Fibroblast of skin of back (primary cell): ENCODE measurements at places on chromosomes 7 and 10.

- DNase-seq, result no peak
Observed at GRCh38 chr7:92336662-92337340, 91.0 kb downstream of the ANKIB1 start.

- DNase-seq, result no peak
Observed at GRCh38 chr10:85493703-85494102, 872.9 kb downstream of the GRID1 start.

DNA sequence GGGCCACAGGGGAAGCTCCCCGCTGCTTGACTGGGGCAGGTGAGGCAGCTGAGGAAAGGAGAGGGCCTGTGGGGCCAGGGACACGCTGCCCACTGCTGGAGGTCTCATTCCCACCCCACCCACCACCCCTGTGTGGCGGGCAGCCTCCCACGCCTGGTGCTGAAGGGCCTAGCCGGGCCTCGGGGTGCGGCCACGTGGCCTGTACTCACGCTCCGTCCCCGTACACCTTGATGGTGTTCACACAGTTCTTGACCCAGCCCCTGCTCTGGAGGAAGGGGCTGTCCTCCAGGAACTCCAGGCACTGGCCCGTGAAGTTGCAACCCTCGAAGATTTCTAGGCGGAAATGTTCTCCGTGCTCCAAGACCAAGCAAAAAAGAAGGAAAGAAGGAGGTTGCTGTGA lies 4.0 kb downstream of the CRYGN start:
- no peak for DNase-seq

- peak; percentile 53 for DNase-seq
Observed at GRCh38 chr10:13883636-13884444, 297.1 kb downstream of the PRPF18 start.

- DNase-seq, result peak; percentile 23
Observed at GRCh38 chr7:99021941-99022560, 121.9 kb downstream of the SMURF1 start.

DNA sequence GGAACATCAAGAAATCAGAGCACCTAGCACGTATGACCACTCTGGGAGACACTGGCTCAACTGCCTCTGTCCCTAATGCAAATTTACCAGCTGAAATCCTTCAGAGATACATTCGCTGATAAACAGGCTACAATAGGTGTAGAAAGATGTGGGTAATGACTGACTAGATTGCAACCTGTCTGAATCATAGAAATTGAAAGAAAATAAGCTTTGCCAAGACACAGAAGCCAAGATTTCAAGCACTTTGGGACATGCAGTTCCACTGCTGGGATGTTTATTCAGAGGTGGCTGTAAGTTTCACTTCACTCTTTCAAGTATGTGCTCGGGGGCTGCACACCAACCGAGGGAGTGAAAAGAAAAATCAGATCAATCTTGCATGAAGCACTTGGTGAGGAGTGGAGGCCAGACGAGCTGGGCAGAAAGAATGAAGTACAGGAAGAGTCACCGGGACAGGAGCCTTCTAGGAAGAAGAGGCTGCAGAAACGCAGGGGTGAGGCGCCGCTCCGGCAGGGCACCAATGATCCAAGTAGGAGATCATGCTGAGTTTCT lies 276.7 kb downstream of the PARD3 start:
- DNase-seq, result no peak

DNA sequence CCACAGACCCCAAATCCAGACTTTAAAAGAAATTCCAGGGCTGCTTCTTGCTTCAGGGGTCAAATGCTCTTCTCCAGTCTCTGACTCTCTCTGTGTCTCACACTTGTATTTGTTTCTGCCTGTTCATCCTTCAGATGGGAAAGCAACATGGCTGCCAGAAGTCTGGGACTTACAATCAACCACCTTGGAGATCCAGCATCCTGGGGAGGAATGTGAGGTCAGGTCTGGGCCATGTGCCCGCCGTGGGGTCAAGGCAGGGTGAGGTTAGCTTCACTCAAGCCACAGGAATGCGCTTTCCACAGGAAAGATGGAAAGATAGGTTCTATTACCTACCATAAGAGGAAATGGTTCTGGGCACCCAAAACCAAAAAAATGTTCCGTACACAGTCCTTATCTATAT lies 34.3 kb upstream of the NPVF start:
- DNase-seq, result peak; percentile 20

DNA sequence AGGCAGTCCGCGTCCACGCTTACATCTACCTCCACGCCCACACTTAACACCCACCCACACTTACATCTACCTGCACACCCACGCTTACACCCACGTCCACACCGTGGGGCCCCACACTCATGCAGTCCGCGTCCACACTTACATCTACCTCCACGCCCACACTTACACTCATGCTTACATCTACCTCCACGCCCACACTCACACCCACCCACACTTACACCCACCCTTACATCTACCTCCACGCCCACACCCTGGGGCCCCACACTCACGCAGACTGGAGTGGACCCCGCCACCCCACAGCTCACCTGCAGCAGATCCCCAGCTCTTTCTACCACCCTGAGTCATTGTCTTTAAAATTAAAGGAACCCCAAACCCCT lies 32.4 kb upstream of the PWWP2B start:
- DNase-seq, result no peak

DNA sequence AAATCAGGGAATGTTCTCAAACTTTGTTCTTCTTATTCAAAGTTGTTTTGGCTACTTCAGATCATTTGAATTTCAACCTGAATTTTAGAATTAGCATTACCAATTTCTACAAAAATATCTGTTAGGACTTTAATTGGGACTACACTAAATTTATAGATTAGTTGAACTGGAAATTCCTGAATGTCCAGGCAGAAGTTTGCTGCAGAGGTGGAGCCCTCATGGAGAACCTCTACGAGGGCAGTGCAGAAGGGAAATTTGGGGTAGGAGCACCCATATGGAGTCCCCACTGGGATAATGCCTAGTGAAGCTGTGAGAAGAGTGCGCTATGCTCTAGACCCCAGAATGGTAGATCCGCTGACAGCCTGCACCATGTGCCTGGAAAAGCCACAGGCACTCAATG lies 22.8 kb upstream of the AGMO start:
- no peak for DNase-seq

GRCh38 chr7:129471402-129471827 lies 30.9 kb upstream of the SMKR1 start:
- no peak for DNase-seq

- no peak for DNase-seq
Observed at GRCh38 chr7:98112077-98112476, 5.4 kb downstream of the LMTK2 start.

- no peak for DNase-seq
Observed at GRCh38 chr10:23340354-23340753, 4.2 kb downstream of the C10orf67 start.

DNA sequence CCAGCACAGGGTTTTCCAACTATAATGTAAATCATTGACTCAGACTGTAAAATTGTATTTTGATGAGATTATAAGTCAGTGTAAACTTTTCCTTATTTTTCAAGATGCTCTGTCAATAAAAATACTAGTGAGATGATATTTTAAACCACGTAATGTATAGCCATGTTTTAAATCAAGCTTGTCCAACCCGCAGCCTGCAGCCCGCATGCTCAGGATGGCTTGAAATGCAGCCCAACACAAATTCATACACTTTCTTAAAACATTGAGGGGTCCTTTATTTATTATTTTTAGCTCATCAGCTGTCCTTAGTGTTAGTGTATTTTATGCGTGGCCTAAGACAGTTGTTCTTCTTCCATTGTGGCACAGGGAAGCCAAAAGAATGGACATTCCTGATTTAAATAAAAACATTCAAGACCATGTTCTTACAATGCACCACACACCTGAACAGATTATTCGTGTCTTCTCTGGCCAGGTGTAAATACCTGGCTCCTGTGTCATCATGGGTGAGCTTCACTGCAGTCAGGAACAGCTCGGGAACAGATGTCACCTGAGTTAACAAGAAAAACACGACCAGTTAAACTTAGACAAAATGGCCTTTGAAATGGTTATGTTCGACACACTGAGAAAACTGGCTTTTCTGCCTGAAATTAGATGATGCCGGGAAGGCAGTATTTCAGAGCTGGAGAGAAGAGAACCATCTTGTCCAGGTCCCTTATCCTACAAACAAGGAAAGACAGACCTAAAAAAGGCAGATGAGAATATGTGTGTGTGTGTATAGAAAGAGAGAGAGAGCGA lies 5.9 kb downstream of the PITRM1 start:
- no peak for DNase-seq

DNA sequence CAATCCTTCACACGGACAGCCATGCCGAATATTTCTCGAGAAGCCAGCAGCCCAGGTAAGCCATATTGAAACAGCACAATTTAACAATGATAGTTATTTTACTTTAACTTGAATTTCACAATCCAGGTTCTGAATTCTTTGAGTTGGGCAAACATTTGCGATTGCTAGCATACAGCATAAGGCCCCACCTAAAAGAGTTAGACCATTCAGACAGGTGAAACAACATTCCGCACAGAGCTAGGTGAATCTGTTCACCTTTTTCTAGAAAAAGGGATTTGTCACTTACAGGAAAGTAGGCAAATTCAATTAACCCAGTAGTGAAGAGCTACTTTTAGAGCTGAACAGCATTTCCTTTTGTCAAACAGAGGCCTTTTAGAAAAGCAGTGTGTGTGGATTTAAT lies 45.3 kb downstream of the CREB3L2 start:
- no peak for DNase-seq

DNA sequence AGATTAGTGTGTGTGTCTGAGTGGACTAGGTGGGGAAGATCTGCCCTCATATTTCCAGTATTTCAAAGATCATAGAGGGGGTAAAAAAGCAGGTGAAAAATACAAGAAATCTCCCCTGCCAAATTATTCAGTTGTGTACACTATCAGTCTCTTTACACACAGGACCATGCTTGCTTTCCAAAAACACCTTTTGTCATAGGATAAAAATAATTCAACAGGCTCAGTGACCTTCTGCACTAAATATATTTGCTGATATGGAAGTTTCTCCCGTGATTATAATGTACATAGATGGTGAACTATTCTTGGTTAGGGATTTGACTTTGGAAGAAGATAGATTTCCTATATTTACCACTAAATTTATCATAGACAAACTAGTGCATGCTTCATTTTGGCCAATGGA lies 24.6 kb upstream of the CSTF2T start:
- DNase-seq, result no peak

DNA sequence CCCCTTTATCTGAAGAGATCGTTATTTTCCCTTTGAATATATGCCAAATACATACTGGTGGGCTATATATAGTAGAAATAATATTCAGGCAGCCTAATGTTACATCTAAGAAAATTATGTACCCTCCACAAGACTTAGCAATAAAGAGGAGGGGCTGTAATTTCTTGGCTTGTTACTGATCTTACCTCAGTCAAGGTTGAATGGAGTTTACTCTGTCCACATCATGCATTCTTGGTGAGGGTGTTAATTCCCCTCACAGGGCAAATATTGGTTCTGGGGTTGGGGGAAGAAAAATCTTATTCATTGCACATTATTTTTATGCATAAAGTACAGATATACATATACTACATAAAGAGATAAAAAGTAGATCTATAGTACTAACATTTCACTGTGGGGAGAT lies 145.8 kb upstream of the ANK3 start:
- DNase-seq, result no peak

DNA sequence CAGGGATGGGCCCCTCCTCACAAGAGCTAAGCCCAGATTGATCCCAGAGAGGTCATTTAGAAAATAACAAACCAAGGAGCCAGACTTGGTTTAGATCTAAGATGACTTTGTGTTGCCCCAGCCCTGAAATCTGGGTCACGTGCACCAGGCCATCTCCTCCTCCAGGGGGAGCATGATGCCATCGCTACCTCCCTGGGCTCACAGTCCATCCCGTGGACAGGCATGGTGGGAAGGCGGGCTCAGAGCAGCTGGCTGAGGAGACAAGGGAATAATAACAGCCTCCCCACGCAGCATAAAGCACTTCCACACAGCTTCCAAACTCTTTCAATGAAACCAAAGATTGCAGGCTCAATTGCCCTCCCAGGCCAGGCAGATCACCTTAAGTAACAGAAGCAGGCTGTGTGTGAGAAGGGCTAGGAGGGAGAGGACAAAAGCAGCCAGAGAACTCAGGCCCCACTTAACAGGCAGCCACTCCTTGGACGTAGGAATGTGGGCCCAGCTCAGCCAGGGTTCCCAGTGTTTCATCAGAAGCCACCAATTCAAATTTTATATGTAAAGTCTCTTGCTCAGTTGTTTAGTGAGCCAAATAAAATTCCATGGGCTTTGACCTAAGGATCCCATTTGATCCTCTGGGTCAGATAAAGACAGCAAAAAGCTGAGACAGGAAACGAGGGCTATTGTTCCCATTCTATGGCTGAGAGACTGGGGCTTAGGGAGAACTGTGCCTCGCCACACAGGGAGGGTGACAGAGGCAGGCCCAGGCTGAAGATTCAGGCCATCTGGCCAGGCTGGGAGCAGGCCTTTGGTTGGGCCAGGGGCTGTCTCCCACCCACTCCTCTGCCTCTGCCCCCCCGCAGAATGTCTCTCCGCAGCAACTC lies 100.2 kb downstream of the COL13A1 start:
- peak; percentile 64 for DNase-seq

DNA sequence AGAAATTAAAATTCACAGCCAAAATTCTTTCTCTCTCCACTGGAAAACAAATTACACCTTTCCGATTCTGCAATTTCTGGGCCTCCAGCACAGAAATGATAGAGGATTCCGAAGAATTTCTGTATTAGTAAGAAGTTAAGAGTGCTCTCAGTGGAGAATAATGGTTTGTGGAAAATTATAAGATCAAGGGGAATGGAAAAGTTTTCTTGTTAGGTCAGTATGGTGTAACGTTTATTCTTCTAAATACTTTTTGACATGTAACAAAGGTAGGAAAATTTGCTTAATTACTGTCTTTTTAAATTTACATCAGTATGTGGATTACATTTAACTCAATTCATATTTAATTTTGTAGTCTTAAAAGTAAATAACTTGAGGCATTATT lies 288.3 kb upstream of the NFE2L3 start:
- no peak for DNase-seq

DNA sequence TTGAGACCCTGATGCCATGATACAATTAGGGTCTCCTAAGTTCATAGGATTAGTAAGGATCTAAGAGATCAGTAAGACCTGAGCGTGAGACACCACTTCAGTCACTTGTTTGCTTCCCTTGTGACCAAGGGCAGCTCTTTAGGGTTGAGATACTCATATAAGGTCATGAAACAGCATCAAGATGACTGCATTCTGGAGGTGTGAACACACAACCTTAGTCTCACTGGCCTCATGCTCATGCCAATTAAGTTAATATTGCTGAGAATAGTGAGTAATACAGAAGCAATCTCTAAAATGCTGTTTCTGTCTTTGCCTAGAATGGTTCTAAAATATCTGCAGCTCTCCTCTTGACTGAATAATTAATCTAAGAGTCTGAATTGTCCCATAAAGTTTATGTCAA lies 39.6 kb upstream of the KLHL7 start:
- peak; percentile 67 for DNase-seq
